Cerebellum (tissue), 4 donors: ENCODE measurements at places on chromosomes 7 and 10.

DNA sequence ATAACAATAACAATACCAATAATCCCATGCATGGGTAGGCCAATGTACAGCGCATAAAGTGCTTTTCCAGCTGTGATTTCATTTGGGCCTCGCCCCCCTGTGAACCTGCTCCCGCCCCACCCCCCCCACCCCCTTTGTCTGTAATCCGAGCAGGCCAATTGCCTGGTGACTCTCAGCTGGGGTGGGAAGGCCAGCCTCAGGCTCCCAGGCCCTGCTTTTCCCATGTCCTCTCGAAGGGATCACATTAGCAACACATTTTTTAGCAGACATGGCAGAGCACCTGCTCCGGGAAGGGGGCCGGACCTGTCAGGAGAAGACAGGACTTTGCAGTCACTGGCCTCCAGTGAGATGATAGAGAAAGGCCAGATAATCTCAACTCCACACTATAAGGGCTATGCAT, 439.3 kb downstream of the RPS24 start:
- DNase-seq, result no peak

DNA sequence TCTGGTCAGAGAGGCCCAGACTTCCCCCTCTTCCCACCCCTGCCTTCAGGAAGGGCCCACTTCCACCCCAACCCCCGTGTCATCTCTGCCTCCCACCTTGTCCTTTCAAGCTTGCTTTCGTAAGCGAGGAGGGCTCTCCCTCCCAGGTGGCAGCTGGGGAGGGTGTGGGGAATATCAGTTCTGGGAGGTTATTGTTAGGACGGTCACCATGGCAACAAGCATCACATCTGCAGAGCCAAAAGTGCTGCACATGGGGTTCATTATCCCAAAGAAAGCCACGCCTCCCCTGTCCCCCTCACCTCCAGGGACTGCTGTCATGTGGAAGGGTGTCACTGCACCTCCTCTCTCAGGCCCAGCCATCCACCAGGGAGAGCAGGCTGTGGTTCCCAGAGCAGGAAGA, 2.6 kb upstream of the CAMK2B start:
- DNase-seq, result no peak

DNA sequence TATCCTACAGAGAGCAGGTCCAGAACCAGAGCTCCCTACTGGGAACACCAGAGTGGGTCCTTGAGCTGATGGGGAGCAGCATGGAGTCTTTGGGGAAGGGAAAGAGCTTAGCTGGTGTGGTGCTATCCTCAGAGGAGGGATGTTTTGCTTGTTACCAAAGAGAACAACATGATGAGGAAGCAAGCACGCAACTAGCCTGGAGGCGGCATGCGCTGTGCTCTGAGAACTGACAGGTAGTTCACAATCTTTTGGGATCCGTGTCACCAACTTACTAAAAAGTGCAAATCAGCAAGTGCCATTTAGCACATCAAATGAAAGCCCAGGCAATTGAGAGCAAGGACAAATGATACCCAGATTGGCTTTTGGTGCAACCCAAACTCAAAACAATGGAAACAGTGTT, 257.9 kb downstream of the DPP6 start:
- no peak for DNase-seq

GRCh38 chr7:73851410-73852338, 9.3 kb upstream of the TMEM270 start:
- DNase-seq, result no peak

DNA sequence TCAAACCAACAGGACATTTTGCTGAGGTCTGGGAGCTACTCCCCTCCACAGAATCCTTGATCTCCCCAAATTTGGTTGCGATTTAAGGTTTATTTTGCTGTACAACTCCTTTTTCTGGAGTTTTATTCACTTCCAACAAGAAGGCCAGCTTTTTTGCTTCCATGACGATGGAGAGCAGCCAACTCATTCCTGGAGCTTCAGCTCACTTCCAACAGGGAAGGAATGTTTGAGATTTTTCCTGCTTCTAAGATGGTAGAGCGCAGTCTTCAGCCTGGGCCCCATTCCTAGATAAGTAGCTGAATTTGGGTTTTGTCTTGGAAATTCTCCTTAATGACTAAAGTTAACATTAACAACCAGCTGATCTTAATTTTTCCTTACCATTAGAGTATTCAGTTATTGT, 30.9 kb upstream of the CREB3L2 start:
- no peak for DNase-seq

DNA sequence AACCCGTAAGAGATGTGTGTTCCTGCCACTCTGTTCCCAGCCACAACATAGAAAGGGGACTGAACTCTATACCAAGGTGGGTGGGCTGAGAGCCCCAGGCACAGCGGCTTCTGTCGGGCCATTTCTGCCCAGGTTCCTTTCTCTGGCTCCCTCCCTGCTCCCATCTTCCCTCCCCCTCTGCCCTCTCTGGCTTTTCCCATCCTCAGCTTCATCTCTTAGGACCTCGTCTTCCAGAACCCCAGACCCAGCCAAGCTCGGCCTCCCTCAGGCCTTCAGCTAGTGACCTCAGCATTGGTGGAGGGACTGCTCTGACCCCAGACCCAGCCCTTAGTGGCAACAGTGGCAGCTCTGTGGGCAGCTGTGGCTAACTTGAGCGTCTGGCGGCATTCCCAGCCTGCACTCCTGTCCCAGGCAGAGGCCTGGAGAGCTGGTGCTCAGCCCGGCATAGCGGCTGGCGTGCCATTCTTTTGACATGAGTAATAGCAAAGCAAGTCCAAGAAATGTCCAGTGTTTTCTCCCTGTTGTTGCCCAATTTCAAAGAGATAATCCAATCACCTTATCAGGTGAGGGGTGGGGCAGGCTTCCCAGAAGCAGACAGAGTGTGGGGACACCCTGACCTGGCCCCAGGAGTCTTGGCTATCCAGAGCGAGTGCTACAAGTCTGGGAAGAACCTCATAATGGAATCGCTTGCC, 15.9 kb downstream of the PTPRE start:
- DNase-seq, result no peak

DNA sequence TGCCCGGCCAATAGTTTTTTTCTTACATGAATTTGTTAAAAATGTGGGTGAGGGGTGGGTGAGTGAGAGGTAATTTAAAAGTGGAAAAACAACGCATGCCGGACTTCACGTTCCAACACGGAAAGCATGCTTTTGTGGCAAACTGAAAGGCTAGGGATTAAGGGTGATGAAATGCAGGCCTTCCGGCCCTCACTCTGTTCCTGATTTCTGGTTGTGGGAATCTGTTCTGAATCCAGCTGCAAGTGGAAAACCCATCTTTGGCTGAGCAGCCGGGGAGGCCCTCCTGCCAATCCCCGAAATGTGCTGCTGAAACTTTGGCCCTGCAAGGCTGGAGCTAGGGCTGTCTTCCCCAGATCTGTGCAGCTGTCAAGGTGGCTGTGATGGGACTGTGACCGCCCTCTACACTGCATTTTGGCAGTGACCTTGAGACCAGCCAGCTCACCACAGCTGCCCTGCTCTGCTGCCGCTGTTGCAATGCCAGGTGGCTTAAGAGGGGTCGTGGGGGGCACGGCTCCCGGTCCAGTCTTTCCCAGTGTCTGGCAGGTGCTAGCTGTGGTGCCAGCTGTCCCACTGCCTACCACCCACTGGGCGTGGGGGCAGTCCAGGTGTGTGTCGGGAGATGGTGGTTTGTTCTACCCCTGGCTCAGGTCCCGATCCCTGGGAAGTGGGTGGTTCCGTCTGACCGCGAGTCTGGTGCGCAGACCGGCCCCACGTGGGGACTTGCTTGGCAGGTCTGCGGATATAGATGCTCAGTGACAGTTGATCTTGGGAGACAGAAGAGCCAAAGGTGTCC, 39.0 kb downstream of the TET1 start:
- peak; percentile 38 for DNase-seq

DNA sequence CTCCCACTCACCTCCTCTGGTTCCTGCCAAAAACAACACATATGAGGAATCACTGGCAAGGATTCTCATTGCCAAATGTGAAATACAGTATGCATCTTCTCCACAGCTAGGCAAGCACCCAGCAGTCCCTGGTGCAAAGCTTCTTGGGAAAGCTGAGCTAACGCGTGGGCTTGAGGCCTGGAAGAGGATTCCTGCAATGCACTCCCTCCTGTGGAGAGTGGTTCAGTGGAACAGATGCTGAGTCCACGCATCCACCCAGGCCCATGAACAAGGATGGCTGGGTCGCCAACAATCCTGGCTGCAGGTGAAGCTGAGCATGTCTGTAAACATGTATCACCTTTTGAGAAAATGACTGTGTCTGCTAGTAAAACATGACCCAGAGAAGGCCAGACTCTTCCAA, 113.2 kb upstream of the CHST15 start:
- no peak for DNase-seq

DNA sequence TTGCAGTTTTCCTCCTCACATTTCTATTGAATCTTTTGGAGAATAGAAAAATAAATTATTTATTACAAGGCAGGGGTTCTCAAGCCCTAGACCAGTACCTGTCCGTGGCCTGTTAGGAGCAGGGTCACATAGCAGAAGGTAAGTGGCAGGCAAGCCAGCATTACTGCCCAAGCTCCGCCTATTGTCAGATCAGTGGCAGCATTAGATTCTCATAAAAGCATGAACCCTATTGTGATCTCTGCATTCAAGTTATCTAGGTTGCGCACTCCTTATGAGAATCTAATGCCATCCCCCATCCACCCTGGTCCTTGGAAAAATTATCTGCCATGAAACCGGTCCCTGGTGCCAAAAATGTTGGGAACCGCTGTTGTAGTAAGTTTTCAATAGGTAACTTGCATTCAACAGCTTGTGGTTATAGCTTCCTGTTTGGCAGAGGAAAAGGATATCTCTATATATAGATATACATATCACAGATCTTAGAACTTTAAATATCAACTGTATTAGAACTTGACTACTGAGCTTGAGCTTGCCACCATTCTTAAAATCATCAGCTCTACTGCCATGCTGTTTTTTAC, 165.1 kb downstream of the AHR start:
- DNase-seq, result no peak
